ENCODE measurements at places on chromosomes 16 and 17. TPM values are rescaled to one million over a fixed set of nuclear protein-coding genes. Genes with fewer than 3 reads are reported as not detected.

Gene MPV17L
- 0.71 TPM for total RNA-seq

Gene CDH8
- not detected for total RNA-seq

Gene CNP
- 71.6 TPM for total RNA-seq

DNA sequence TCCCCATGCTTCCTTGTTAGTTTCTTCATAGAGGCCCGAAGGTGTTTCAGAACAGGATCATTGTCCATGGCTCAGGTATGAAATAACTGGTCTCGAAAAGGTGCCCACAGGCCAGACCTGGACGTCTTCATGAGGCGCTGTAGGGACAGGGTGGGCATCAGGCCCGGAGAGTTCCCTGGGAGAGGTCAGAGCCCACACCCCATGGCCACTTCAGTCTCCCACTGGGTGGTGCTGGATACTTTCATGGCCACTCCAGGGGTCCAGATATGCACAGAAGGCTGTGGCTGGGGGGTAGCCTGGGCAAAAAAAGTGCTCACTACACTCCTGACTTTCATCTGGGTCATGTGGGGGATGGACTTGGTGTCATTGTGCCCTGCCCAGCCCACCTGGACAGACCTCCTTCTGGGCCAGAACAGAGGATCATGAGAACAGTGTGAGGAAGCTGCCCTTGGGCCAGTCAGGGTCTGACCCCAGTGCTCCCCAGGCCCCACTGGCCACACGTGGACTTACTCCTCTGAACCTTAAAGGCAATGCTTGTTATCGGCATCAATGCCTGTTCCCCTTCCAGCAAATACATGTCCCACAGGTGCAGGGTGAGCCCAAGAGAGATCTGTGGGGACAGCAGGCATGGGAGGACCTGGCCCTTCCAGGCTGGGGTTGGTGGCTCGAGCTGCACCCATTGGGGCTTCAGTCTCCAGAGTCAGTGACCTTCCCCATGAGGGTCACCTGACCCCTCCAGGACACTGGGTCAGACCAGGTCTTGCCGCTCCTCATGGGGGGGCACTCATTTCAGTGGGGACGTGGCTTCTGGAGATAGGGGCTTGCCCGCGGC lies 36.9 kb downstream of the LGALS9 start:
- DNase-seq = no peak

DNA sequence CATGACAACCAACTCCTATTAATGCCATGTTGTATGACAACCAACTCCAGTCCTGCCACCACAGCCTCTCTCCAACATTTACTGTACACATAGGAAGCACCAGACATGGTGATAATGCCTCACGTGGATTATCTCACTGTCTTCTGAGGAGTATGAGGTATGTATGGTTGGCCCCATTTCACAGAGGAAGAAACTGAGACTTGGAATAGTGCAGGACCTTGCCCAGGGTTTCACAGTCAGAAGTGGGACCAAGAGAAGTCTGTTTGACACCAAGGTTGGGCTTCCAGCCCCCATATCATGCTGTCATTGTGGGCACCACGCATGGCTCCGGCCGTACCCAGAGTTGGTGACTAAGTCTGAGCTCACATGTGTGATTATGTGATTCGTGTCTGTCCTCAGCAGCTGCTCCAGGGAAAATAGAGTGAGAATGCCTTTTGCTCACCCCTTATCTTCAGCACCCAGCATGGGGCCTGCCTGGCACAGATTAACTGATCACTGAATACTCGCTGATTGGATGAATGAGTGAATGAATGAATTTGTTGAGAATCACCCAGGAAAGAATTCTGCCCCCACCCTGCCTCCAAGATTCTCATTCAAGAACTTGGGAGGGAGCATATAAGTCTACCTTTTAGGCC lies 204.1 kb upstream of the NLRP1 start:
- no peak for DNase-seq

DNA sequence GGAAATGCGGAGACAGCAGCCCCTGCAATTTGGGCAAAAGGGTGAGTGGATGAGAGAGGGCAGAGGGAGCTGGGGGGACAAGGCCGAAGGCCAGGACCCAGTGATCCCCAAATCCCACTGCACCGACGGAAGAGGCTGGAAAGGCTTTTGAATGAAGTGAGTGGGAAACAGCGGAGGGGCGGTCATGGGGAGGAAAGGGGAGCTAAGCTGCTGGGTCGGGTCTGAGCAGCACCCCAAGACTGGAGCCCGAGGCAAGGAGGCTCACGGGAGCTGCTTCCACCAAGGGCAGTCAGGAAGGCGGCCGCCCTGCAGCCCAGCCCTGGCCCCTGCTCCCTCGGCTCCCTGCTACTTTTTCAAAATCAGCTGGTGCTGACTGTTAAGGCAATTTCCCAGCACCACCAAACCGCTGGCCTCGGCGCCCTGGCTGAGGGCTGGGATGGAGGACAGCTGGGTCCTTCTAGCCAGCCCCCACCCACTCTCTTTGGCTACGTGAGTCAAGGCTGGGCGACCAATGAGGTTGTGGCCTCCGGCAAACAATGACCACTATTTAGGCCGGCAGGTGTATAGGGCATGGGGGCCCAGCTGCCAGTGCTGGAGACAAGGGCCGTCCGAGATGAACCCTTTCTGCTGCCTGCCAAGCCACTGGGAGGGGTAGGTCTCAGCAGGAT lies 507 bp downstream of the SERPINF1 start:
- no peak for DNase-seq

GRCh38 chr17:61875285-61875684 lies 12.0 kb upstream of the BRIP1 start:
- DNase-seq = no peak

DNA sequence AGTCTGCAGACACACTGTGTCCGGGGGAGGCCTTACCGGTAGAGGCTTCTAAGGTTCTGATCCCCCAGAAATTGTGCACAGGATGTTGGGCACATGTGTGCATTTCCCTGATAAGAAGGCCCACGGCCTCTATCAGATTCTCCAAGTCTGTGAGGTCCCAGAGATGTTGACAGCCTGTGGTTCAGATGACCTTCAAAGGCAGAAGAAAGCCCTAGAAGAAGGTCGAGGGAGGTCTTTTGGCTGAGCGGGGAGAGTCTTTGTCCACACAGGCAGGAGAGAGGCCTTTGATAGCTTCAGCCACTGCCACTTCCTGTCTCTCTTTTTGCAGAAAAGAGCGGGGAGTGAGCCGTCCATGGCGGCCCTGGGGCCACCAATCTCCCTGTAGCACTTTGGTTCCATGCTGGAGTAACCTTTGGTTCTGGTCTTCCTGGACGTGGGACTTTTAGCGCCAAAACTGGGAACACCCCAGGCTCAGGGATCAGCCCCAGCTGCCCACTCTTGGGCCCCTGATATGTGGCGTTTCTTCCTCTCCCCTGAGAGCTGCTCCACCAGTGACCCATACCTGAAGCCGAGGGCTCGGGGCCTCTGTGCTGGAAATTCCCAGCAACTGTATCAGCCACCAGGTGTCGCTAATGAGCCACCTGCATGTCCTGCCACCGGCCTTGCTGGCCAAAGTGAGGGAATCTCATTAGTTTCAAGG lies 28.1 kb upstream of the LGALS9 start:
- DNase-seq = peak; percentile 61

All from CD8-positive, alpha-beta memory T cell (primary cell).